ENCODE measurements at places on chromosomes 1 and 21. TPM values are rescaled to one million over a fixed set of nuclear protein-coding genes. Genes with fewer than 3 reads are reported as not detected.

The TCP10L gene
- 0.28 TPM for total RNA-seq

The RNU1-1 gene
- total RNA-seq: 3,030 TPM

The EPS8L3 gene
- total RNA-seq: not detected

The KLF17 gene
- total RNA-seq: 0.09 TPM

The SELL gene
- 0.09 TPM for total RNA-seq

The DNAJC28 gene
- total RNA-seq: 1.5 TPM

The ATF3 gene
- 2.8 TPM for total RNA-seq

The OR2T11 gene
- total RNA-seq: not detected

The CA14 gene
- total RNA-seq: not detected

The KIF21B gene
- total RNA-seq: under 0.01 TPM

The JAM2 gene
- 6.9 TPM for total RNA-seq

The NKAIN1 gene
- total RNA-seq: 0.09 TPM

The LCE6A gene
- not detected for total RNA-seq

The NMNAT1 gene
- 17.5 TPM for total RNA-seq

The FMO4 gene
- 2.5 TPM for total RNA-seq

The HSD3B1 gene
- total RNA-seq: not detected

The HES3 gene
- not detected for total RNA-seq

The LRRIQ3 gene
- 1.1 TPM for total RNA-seq

The C1QA gene
- total RNA-seq: not detected

The GPR37L1 gene
- under 0.01 TPM for total RNA-seq

The DIRAS3 gene
- total RNA-seq: 2.8 TPM

The LCE2A gene
- total RNA-seq: not detected

The C8B gene
- not detected for total RNA-seq

The NUP133 gene
- total RNA-seq: 33.9 TPM

The PSMD4 gene
- total RNA-seq: 275 TPM

The GNG4 gene
- total RNA-seq: 3.7 TPM

The SMPDL3B gene
- not detected for total RNA-seq

All from smooth muscle cell of bladder (primary cell).